ENCODE measurements at places on chromosomes 16 and 17.

DNA sequence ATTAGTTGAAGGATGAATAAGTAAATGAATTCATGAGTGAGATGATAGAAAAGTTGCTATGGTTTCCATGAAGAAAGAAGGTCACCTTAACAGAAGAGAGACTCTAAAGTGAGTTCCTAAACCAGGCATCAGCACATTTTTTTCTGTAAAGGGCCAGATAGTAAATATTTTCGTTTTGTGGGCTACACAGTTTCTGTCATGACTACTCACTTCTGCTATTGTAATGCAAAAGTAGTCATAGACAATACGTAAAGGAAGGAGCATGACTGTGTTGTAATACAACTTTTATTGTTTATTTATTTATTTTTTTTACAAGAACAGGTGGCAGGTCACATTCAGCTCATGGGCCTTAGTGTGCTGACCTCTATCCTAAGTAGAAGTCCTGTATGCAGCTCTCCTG lies 426.1 kb upstream of the DYNLRB2 start:
- no peak for DNase-seq

DNA sequence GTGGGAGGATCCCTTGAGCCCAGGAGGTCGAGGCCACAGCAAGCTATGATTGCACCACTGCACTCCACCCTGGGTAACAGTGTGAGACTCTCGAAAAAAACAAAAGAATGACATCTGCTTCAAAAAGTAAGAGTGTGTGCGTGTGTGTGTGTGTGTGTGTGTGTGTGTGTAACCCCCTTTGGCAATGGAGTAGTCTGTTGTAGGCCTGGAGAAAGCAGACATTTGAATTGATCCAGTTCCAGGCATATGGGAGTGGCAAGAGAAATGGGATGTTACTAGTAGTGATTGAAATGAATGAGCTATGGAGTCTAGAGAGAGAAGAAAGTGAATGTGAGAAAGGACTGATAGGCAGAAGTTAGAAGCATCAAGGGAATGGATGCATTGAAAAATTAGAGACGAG lies 9.9 kb downstream of the CASC3 start:
- DNase-seq: no peak

- DNase-seq: no peak
Observed at GRCh38 chr16:64705443-64705842, 416.4 kb downstream of the CDH11 start.

- no peak for DNase-seq
Observed at GRCh38 chr17:57327176-57327970, 71.0 kb downstream of the MSI2 start.

Measured in activated naive CD4-positive, alpha-beta T cell treated with Interleukin-2 at 50 U/mL for 16 hours (primary cell).